ENCODE measurements at places on chromosomes 6 and 20. TPM values are rescaled to one million over a fixed set of nuclear protein-coding genes. Genes with fewer than 3 reads are reported as not detected.

- DNase-seq, result no peak
Measured at GRCh38 chr6:111162504-111162903, 75.2 kb downstream of the SLC16A10 start.

The OR2B6 gene
- not detected for total RNA-seq

The ADGRB3 gene
- total RNA-seq, result not detected

The CLVS2 gene
- total RNA-seq, result not detected

DNA sequence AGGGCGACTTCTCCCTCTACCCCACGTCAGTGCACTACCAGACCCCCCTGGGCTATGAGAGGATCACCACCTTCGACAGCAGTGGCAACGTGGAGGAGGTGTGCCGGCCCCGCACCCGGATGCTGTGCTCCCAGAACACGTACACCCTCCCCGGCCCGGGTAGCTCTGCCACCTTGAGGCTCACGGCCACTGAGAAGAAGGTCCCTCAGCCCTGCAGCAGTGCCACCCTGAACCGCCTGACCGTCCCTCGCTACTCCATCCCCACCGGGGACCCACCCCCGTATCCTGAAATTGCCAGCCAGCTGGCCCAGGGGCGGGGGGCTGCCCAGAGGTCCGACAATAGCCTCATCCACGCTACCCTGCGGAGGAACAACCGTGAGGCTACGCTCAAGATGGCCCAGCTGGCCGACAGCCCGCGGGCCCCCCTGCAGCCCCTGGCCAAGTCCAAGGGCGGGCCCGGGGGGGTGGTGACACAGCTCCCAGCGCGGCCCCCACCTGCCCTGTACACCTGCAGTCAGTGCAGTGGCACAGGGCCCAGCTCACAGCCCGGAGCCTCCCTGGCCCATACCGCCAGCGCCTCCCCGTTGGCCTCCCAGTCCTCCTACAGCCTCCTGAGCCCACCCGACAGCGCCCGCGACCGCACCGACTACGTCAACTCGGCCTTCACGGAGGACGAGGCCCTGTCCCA lies 57.5 kb upstream of the TMEM181 start:
- DNase-seq, result no peak

DNA sequence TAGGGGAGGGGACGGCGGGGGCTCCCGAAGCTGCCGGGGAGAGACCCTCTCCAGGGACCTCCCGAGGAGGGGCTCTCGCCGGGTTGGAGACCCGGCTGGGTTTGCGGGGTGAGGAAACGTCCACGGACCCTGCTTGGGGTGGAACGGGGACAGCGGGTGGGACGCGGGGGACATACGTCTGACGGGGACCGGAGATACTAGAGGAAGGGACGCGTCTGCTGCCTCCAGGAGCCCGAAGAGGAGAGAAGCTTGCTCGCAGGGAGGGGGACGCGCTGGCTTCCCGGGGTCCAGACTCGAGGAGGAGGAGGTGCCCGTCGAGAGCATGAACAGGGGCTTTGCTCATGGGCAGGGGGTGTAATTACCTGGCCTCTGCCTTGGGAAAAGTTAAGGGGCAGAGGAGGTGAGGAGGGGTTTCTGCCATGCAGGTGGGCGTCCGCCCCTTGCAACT lies 593 bp downstream of the DNMT3B start:
- DNase-seq, result peak; percentile 22

GRCh38 chr20:46022411-46023147 lies 6.4 kb upstream of the SLC12A5 start:
- peak; percentile 83 for DNase-seq

The ENPP3 gene
- 0.96 TPM for total RNA-seq

GRCh38 chr6:2259574-2259973 lies 14.2 kb upstream of the GMDS start:
- no peak for DNase-seq

All from activated naive CD4-positive, alpha-beta T cell treated with anti-CD3 and anti-CD28 coated beads for 36 hours (primary cell).